ENCODE measurements at places on chromosomes 3 and 15.

DNA sequence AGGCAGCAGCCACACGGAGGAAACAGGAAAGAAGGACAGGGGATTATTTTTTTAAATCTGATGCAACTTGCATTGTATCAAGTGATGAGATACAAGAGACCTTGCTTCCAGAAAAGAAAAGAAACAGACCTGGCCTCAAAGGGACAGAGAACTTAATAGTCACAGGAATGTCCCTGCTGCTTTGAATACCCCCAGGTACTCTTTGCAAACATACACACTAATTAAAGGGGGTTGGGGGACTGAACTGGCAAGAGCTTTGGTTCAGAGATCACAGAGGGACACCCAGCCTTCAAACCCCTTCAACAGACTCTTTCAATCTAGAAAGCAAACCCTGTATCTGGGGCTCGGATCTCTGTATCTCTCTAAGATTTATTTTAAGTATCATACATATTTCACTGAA is 18.0 kb downstream of the TNIK start:
- no peak for DNase-seq

DNA sequence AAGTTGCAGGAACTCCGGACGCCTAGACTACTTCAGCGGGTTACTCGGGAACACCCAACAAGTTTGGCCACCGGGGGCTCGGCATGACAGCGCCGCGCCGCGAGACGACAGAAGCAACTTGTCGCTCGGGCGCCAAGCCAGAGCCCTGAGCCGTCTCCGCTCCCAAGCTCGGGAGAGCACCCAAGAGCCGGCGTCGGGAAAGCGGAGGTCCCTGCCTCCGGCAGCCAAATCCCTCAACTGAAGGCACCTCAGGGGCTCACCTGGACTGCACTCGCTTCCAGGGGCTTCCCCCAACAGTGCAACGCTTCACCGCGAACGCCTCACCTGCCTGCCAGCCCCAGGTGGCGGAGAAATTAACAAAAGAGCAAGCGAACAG is 640 bp downstream of the MB21D2 start:
- peak; percentile 68 for DNase-seq

- no peak for DNase-seq
These were observed 586.4 kb downstream of the GRM7 start for GRCh38 chr3:7447197-7447769.

- no peak for DNase-seq
These were observed 29.7 kb downstream of the MINDY4B start for GRCh38 chr3:150875548-150875947.

- peak; percentile 60 for DNase-seq
These were observed 14.8 kb downstream of the NT5DC2 start for GRCh38 chr3:52518723-52519444.

DNA sequence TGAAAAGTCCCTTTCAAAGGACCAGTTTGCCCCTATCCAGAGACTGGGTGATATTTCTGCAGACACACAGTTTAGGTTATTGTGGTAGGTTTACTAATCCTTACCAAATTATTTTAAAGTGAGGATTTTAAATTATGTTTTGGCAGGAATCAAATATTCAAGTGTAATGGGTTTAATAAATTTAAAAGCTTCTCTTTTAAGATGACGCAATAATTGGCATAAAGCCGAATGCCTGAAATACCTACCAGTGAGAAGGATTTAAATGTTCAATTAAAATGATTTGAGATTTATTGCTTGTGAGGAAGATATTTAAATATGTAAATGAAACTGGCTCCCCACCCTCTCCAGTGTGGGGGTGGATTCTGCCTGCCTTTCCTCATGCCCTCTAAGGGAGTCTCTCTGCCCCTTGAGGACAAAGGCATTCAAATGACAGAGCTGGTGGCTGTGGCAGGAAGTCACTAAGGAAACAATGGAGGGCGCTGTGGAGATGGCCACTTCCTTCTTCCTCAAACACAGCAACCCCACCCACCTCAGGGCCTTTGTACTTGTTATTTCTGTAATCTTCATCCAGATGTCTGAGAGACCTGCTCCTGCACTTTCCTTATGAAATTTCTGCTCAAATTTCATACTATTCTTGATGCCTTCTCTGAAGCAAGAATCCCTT is 131.7 kb downstream of the TNIK start:
- no peak for DNase-seq

DNA sequence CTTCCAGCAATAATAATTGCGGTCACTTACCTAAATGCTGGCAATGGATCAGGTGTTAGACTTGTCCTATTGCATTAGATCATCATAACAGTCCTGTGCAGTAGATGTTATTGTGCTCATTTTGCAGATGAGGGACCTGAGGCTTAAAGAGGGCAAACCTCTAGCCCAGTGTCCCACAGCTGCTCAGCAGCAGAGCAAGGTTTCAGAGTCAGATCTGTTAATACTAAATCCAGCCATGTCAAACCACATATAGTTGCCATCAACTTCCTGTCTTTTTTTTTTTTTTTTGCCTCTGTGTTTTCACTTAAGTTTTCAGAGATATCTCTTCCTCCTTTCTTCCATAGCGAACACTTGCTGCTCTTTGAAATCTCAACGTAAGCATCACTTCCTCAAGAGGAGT is 12.1 kb downstream of the FEZF2 start:
- no peak for DNase-seq

DNA sequence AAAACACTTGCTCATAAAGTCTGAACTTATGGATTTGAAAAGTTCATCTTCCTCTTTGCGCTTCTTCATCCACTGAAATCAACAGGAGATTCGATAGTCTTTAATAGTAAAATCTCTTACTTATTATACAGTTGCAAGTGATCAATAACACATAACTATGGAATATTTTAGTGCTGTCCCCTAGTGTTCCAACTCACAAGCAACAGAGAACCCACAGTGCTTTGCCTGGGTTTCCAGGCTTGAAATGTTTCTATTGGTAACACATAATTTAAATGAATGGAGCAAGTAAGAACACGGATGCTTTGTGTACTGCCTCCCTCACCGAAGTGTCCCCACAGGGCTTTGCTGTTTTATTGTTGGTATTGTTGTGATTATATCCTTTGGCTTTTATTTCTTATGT is 93.5 kb downstream of the WDR72 start:
- DNase-seq: no peak

- DNase-seq: no peak
These were observed 43.3 kb downstream of the FAM43A start for GRCh38 chr3:194728986-194729385.

- no peak for DNase-seq
These were observed 32.7 kb downstream of the IQSEC1 start for GRCh38 chr3:13040361-13041074.

- DNase-seq: no peak
These were observed 35.1 kb upstream of the PPARG start for GRCh38 chr3:12253516-12254343.

DNA sequence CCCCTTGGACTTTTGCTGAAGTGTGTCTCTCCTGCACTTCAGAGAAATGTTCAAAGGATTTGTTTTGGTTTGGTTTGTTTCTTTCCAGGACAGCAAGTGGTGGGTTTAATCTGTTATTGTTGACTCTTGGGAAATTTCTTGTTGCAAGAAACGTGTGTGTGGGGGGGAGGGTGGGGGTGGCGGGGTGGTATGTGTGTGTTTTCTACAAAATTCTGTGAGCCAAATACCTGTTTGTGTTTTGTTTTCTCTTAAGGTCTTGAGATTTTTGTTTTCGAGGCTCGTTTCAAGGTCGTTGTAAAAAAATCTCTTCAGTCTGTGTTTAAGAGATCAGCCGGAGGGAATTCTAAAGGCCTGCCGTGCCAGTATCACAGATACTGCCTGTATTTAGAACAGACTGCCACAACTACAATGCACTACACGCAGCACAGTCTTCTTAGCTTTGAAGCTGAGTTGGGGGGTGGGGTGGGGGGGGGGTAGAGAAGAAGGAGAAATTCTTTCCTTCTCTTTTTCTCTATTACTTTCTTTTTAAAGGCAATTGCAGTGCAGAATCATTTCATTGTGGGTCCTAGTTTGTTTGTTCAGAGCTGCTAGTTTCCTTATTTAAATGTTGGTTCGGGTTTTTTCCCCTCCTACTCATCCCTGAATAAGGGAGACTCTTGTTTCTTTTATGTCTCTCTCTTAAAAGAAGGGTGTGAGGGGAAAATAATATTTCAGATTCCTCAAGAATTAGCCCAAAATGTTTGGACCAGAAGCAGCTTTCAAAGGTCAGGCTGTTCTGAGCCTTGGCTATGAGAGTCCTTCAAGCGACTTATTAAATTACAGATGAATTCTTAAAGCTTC is 1.4 kb upstream of the BCL6 start:
- no peak for DNase-seq

DNA sequence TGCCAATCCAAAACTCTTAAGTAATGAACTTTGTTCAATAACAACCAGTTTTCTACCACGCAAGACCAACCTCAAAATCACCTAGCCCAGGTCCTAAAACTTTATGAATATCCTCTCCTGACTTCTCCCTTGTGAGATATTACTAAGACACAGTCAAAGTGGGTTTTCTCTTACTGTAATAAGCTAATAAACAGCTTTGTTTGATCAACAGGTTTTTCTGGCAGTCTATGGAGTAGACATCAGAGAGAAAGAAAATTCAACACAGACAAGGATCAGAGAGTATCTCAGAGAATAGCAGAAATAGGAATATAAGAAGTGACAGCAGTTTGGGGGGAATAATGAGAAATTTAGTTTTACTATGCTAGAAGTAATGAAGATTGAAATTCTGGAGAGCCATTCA is 79.6 kb downstream of the NR2E3 start:
- no peak for DNase-seq

DNA sequence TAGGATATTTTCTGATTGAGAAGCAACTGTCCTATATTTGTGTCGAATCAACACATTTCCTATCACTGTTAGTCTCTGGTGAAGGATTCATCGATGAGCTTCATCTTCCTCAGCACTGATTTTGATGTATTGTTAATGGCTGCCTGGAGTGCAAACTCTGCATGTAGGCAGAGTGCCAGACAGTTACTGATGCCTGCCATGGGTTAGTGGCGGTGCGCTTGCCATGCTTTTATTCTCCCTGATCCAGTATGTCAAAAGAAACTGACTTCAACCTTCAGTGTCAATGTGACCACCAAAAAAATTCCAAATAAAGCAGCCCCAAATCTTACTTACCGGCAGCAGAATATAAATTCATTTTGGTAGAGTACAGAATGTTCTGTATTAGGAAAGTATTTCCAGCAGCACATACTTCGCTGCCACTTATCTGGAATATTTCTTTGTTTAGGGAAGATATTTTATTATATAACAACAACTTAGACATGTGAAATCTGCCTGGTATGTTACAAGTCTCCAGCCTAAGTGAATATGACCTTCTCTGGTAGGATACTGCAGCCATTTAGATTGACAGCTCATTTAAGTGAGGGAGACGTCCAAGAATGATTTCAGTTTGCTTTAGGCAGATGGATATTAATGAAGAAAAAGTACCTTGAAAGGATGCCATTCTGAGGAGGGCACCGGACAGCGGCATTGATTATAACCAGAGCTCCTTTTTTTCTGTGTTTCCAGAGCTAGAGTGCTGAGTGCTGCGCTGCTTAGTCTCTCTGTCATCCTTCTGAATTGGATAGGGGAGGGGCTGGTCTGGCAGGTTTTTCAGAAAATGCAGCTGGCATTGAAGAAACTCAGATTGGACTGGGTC is 59.9 kb downstream of the ARHGEF26 start:
- no peak for DNase-seq

DNA sequence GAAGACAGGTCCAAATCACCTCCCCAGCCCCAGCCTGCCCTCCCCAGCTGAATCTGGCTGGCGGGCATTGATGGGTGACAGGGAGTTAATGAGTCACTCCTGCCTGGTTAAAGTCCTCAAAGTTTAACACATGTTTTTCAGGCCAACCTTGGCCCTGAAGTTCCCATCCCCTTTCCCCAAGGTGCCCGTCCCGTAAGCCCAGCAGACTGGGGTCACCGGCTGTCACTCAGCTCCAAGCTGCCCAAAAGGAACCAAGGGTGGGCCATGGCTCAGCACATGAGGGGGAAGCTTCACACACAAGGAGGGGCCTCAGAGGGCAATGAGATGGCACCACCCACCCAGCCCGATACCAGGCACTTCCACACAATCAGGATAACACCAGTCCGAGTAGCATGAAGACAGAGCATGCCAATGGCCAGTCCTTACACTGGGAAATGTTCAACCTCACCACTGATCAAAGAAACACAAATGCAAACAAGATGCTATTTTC is 10.2 kb upstream of the KLF15 start:
- no peak for DNase-seq

DNA sequence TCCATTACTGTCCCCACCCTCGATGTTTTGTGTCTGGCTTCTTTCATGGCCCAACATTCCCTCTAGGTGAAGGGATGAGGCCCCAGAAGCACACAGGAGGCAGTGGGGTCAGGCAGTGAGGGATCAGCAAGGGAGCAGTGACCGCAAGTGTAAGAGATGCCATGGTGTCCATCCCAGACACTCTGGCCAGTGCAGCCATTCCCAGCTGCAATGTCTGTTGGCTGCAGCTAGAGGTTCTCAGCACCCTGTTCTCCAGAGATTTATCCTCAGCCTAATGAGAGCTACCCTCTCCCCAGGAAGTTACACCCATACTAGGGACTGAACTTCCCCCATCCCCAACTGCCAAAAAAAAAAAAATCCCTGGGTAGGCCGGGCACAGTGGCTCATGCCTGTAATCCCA is 40.2 kb downstream of the TRANK1 start:
- peak; percentile 44 for DNase-seq

DNA sequence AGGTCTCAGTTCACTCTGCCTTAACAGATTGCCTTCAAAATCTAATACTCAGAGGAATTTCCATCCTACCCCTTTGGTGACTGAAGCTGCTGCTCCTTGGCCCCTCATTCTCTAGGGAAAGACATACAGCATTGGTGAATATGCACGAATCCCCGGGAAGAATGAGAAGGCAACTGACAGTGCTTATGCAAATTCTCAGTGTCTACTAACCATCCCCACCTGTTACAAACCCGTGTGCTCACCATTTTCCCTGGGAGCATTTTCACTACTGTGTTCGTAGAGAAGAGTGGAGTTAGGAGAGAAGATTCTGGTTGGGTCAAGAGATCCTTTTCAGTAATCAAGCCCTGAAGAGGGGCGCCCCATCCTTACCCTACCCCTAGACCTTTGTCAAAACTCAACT is 37.7 kb downstream of the SYNM start:
- no peak for DNase-seq

GRCh38 chr15:69891070-69891536 is 206.6 kb downstream of the TLE3 start:
- DNase-seq: no peak

GRCh38 chr15:60751985-60752952 is 273.3 kb upstream of the ICE2 start:
- no peak for DNase-seq

- DNase-seq: no peak
These were observed 61.7 kb downstream of the PCSK6 start for GRCh38 chr15:101427606-101428487.

- no peak for DNase-seq
These were observed 706.6 kb downstream of the SI start for GRCh38 chr3:164371681-164372080.

- peak; percentile 26 for DNase-seq
These were observed 604 bp downstream of the CCPG1 start for GRCh38 chr15:55407498-55408011.

GRCh38 chr15:68709876-68710275 is 110.8 kb downstream of the ANP32A start:
- no peak for DNase-seq
